ENCODE measurements at places on chromosomes 4 and X.

GRCh38 chr4:114137984-114138383 lies 158.5 kb upstream of the ARSJ start:
- H3K4me3 ChIP-seq: no peak overlapping the region
- H3K27ac ChIP-seq: no peak overlapping the region
- no peak for DNase-seq
- no peaks in the 10 kb centered on the region for H3K27me3 ChIP-seq

DNA sequence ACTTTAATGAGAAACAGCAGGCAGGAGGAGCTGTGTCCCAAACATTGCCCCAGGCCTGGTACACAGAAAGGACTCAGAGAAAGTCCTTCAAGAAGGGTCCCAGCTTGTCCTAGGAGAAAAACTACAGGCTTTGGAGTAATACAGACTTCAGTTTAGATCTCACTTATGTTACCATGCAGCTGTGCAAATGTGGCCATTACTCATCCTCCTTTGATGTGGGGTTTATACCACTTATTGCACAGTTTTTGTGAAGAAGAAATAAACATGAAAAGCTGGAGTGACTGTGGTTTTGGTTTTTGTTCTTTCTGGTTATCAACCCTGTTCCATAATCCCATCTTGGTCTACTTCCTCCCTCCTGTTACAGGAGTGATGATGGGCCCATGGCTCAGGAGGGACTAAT lies 8.1 kb upstream of the CYTL1 start:
- H3K4me3 ChIP-seq: no peak overlapping the region
- no peak overlapping the region for H3K27ac ChIP-seq
- H3K36me3 ChIP-seq: no peaks in the 10 kb centered on the region
- no peak for DNase-seq
- H3K4me1 ChIP-seq: no peaks in the 10 kb centered on the region

- H3K36me3 ChIP-seq: no peaks in the 10 kb centered on the region
- no peak overlapping the region for H3K4me3 ChIP-seq
- DNase-seq: no peak
- H3K4me1 ChIP-seq: no peaks in the 10 kb centered on the region
- no peaks in the 10 kb centered on the region for H3K27me3 ChIP-seq
Observed at GRCh38 chrX:11421805-11422524, 128.8 kb downstream of the AMELX start.

- H3K36me3 ChIP-seq: no peaks in the 10 kb centered on the region
- DNase-seq: no peak
- H3K4me1 ChIP-seq: no peaks in the 10 kb centered on the region
- no peak overlapping the region for H3K4me3 ChIP-seq
- no peaks in the 10 kb centered on the region for H3K27me3 ChIP-seq
Observed at GRCh38 chrX:141814213-141814857, 23.8 kb upstream of the MAGEC3 start.

DNA sequence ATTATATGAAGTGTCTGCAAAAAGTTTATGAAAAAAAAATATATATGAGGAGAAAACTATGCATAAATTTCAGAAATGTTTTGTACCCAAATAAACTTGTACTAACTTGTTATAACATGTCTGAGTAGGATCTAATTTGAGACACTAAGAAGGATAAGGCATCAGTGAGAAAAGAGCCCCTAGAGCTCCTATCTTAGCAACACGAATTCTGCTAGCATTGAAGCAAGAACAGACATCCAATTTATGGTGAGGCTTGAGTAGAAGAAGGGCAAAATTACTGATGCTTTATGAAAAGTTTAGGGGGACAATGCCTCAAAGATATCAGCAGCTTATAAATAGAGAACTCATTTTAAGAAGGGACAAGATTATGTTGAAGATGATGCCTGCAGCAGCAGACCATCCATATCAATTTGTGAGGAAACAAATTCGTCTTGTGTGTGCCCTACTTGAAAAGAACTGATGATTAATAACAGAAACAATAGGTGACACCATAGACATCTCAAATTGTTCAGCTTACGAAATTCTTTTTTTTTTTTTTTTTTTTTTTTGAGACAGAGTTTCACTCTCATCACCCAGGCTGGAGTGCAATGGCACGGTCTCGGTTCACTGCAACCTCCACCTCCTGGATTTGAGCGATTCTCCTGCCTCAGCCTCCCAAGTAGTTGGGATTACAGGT lies 35.7 kb upstream of the ADAM29 start:
- H3K4me1 ChIP-seq: no peaks in the 10 kb centered on the region

DNA sequence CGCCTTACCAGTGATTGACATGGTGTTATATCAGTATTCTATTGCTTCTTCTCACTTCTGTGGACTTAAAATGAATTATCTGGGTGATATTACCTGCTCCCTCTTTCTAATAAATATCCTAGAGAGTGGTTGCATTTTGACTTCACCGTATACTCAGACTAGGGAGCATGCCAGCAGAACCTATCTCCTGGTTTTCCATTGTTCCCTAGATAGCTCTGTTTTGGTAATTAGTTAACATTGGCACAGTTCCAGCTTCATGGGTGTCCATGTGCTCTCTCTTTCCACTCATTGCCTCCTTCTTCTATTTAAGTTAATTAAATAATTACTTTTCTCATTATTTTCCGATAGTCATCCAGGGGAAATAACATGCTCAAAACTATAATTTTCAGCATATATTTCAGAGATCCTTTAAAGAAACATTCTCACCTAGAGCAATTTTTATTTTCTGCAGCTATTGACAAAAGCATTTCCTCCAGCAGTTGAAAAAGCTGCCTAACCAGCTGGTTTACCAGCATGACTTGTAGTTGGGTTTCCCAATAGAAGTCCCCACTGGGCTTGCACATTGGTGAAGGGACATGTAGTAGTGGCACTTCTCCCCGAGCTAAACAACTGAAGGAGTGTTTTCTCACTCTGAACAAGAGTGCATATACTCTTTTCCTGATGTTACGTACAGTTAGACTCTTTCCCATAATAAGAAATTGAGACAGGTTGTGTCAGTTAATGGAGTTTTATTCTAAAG lies 27.9 kb upstream of the PAPSS1 start:
- H3K27ac ChIP-seq: no peak overlapping the region
- no peak for DNase-seq
- no peaks in the 10 kb centered on the region for H3K4me1 ChIP-seq
- no peaks in the 10 kb centered on the region for H3K36me3 ChIP-seq
- H3K27me3 ChIP-seq: no peaks in the 10 kb centered on the region

GRCh38 chrX:72245461-72246089 lies 6.7 kb upstream of the ERCC6L start:
- no peaks in the 10 kb centered on the region for H3K27me3 ChIP-seq
- no peak overlapping the region for H3K27ac ChIP-seq
- no peaks in the 10 kb centered on the region for H3K36me3 ChIP-seq
- no peak overlapping the region for H3K4me3 ChIP-seq
- H3K4me1 ChIP-seq: no peaks in the 10 kb centered on the region

- no peak overlapping the region for H3K4me3 ChIP-seq
- H3K4me1 ChIP-seq: no peaks in the 10 kb centered on the region
- DNase-seq: no peak
- no peaks in the 10 kb centered on the region for H3K36me3 ChIP-seq
Observed at GRCh38 chrX:115504167-115504566, 56.8 kb upstream of the PLS3 start.

- no peak for DNase-seq
- no peak overlapping the region for H3K4me3 ChIP-seq
- H3K4me1 ChIP-seq: no peaks in the 10 kb centered on the region
- no peaks in the 10 kb centered on the region for H3K36me3 ChIP-seq
- no peaks in the 10 kb centered on the region for H3K27me3 ChIP-seq
- H3K27ac ChIP-seq: no peak overlapping the region
Observed at GRCh38 chr4:86388252-86388651, 28.4 kb upstream of the MAPK10 start.

DNA sequence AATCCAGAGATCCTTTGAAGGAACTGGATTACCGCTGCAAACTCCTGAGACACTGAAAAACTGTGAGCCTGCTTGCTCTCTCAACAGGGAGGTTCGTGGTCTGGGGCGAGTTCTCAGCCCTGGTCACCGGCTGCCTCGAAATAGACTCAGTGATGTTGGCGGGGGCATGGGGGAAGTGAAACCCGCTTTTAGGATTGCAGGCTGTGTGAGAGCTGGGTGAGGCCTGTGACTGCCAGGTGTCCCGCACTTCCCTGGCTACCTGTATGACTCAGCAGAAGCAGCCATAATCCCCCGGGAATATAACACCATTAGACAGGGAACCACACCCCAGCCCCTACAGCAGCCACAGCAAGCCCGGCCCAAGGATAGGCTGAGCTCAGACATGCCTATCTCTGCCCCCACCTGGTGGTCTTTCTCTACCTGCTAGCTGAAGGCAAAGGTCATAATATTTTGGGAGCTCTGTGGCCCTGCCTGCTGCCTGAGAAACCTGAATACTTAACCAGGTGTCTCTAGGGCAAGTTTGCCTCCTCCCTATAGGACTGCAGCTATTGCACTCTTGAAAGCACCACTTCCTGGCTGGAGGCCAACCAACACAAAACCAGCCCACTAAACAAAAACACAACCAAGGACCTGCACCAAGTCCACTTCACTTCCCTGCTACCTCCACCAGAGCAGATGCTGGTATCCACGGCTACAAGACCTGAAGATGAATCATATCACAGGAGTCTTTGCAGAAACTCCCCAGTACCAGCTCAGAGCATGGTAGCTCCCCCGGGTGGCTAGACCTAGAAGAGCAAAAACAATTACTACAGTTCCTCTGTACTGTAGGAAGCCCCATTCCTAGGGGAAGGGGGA lies 202.0 kb downstream of the RRAGB start:
- H3K27me3 ChIP-seq: no peaks in the 10 kb centered on the region
- H3K4me1 ChIP-seq: no peaks in the 10 kb centered on the region
- H3K4me3 ChIP-seq: no peak overlapping the region

DNA sequence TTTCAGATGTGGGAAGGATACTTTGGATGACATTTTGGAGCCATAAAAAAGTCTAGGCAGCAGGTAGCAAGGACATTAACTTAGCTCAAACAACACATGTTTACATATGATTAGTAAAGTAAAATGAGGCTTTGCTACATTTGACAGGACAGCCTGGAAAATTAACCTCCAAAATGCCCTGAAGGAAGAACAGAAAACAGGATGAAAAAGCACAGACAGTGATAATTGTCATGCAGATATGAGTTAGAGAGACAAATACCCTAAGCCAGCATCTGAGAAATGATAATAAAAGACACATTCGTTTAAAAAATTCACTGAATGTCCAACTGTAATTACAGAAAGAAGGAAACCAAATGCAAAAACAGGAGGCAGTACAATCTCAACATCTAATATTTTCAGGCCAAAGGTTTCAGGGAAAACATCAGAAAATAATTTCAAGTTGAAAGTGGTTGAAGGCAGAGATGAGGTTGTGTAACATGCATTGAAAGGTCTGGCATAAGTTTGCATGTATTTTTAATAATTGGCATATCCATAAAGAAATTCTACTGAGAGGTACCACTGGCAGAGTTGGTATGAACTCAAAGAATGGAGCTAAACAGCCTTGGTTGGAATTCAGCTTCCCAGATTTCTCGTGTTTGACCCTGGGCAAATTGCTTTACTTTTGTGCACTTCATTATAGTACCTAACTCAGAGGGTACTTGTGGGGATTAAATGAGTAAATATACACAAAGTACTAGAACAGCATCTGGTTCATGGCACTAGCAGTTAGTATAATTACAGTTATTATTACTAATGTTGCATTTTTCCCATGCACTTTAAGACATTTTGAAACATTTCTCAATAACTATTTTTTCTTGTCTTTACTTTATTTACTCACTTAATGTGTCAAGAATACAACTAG lies 54.4 kb upstream of the MAP9 start:
- H3K27ac ChIP-seq: no peak overlapping the region
- no peaks in the 10 kb centered on the region for H3K4me1 ChIP-seq
- no peak overlapping the region for H3K4me3 ChIP-seq
- no peak for DNase-seq
- H3K36me3 ChIP-seq: no peaks in the 10 kb centered on the region

- no peak for DNase-seq
- H3K4me1 ChIP-seq: no peaks in the 10 kb centered on the region
- no peaks in the 10 kb centered on the region for H3K36me3 ChIP-seq
- no peak overlapping the region for H3K4me3 ChIP-seq
- no peak overlapping the region for H3K27ac ChIP-seq
- peaks cover 4% of the 10 kb centered on the region for H3K27me3 ChIP-seq
Observed at GRCh38 chr4:26108054-26108453, 194.0 kb downstream of the SMIM20 start.

DNA sequence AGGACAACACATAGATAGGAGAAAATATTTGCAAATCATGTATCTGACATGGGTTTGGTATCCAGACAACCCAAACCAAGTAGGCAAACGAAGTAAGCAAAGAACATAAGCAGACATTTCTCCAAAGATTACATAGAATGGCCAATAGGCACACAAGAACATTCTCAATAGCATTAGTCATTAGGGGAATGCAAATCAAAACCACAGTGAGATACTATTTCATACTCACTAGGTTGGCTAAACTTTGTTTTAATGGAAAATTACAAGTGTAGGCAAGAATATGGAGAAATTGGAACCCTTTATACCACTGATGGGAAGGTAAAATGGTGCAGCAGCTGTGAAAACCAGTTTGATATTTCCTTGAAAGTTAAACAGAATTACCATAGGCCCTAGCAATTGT lies 74.7 kb downstream of the CHRNA9 start:
- H3K4me1 ChIP-seq: no peaks in the 10 kb centered on the region
- H3K4me3 ChIP-seq: no peak overlapping the region
- H3K27ac ChIP-seq: no peak overlapping the region
- peaks cover 8% of the 10 kb centered on the region for H3K27me3 ChIP-seq
- no peak for DNase-seq
- no peaks in the 10 kb centered on the region for H3K36me3 ChIP-seq

DNA sequence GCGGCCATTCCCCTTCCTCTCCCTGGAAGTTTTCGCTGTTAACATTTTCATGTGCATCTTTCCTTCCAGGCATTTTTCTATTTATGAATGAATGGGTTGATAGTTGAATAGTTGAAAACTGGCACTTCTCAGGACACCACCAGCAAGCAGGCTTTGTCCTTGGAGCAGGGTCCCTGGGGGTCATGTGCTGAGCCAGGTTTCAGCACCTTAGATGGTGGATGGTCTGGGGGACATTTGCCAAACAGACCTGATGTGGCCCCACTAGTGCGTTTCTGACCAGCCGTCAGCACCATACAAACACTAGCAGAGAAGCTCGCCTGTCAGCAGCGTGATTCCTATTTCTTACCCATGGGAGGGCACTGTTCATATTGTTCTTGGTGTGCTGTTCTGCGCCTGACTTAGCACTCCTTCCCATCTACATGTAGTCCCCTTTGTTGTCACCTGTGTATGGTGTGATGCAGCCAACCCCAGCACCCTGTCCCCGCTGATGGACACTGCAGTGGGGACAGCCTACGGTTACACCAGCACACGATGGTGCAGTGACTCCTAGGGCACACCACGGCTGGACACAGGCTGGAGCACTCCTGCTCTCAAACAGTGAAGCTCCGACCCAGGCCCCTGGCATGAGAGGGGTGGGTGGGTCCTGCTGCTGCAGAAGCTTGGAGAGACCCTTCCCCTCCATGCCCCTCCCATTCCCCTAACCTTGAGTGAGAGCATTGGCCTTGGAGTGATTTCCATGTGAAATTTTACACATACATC lies 27.2 kb upstream of the WFS1 start:
- H3K36me3 ChIP-seq: no peaks in the 10 kb centered on the region
- peaks cover 4% of the 10 kb centered on the region for H3K4me1 ChIP-seq
- H3K4me3 ChIP-seq: no peak overlapping the region
- no peak overlapping the region for H3K27ac ChIP-seq

All from T-cell (primary cell).